SK-N-SH (cell line): ENCODE measurements at places on chromosomes 3 and 15. TPM values are rescaled to one million over a fixed set of nuclear protein-coding genes. Genes with fewer than 3 reads are reported as not detected.
A peak's percentile ranks its signal among the peaks of the same experiment; 100 is the strongest.

DNA sequence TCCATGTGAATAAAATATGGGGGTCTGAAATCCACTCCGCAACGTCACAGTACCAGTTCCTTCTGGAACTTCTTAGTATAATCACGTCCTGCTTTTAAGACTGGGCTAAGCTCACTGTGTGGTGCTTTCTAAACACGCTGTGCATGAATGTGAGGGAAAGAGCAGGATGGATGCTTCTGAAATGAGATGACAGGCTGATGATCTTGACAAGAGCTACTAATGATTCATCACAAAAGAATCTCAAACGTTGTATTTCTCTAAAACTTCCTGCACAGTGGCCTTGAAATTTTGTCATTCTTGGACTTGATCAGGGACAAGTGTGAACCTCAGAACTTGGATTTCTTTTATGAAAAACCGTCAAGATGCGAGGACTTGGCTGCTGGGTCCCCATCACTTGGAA lies 221.4 kb downstream of the CADPS start:
- no peak for DNase-seq
- H3K4me1 ChIP-seq = no peaks in the 10 kb centered on the region
- no peak overlapping the region for H3K27ac ChIP-seq
- no peaks in the 10 kb centered on the region for H3K36me3 ChIP-seq

DCLK3 gene
- not detected in 2 replicates for polyA plus RNA-seq

GRIP2 gene
- polyA plus RNA-seq = 0.15 and 0.26 TPM in 2 replicates

DNA sequence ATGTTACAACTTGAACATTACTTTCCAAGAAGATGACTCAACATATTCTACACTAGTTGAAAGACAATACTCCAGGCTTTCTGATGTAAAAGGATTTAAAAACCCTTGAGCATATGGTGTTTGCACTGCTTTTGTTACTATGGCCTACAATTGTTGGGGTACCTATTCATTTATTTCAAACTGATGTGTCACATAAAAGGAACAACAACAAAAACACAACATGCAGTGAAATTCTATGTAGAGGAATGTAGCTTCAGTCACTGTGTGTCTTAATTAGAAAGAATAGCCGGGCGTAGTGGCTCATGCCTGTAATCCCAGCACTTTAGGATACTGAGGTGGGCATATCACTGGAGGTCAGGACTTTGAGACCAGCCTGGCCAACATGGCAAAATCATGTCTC lies 1.6 kb downstream of the SPATA16 start:
- no peaks in the 10 kb centered on the region for H3K4me1 ChIP-seq
- H3K27me3 ChIP-seq = no peaks in the 10 kb centered on the region
- no peak for DNase-seq
- no peak overlapping the region for H3K4me3 ChIP-seq
- H3K36me3 ChIP-seq = no peaks in the 10 kb centered on the region

CHRD gene
- 0.57 and 0.95 TPM in 2 replicates for polyA plus RNA-seq

DNA sequence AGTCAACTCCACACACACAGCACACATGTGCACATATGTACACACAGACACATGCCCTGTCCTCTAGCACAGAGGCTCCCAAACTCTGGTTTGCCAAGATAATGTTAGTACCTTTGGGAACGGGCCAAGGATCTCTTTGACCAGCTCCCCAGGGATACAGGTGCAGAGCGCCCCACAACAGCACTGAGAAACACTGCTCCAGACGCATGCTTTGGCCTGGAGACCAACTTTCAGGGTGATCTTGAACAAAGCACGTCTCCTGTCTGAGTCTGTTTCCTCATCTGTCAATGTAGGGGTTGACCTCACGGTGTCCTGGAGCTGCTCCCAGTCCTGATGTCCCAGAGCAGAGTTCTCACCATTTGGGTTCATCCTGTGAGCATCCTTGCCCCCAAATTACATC lies 15.9 kb upstream of the SKOR1 start:
- H3K4me1 ChIP-seq = no peaks in the 10 kb centered on the region
- DNase-seq = no peak
- no peaks in the 10 kb centered on the region for H3K27me3 ChIP-seq
- H3K36me3 ChIP-seq = no peaks in the 10 kb centered on the region; the same call in 1 of the 2 replicates

DNA sequence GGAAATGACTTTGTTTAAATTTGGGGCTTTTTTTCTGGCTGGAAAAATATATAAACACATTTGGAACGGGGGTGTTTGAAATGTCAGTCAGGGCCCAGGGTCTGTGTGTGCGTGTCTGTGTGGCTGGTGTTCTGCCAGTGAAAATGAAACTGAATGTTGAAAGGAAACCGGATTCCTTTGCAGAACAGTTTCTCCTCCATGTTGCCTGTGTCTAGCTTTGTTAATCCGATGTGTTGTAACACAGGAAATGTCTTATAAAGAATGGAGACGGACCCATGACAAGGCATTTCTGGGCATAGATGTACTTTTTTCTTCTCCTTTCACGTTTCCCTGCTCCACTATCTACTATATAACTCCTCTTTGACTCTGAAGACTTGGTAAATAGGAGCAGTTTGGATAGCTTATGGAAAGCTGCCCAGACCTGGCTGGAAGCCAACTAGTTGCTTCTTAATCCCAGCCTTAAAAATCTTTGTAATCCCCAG lies 2.8 kb downstream of the SQOR start:
- no peaks in the 10 kb centered on the region for H3K36me3 ChIP-seq
- H3K4me3 ChIP-seq = no peak overlapping the region
- H3K27ac ChIP-seq = peak overlapping the region; percentile 31; the same call in 1 of the 2 replicates
- no peak for DNase-seq
- peaks cover 8% of the 10 kb centered on the region; the same call in 1 of the 2 replicates for H3K4me1 ChIP-seq

- no peak overlapping the region for H3K4me3 ChIP-seq
- H3K27me3 ChIP-seq = no peaks in the 10 kb centered on the region
- no peak overlapping the region for H3K27ac ChIP-seq
- H3K36me3 ChIP-seq = no peaks in the 10 kb centered on the region
These were observed 134.6 kb downstream of the SLCO3A1 start for GRCh38 chr15:91988071-91988470.

DNAJB8 gene
- not detected in 2 replicates for polyA plus RNA-seq

FAM3D gene
- not detected in 2 replicates for polyA plus RNA-seq

ECE2 gene
- 0.03 and 0.16 TPM in 2 replicates for polyA plus RNA-seq

KCNMB2 gene
- polyA plus RNA-seq = not detected in 2 replicates

DNA sequence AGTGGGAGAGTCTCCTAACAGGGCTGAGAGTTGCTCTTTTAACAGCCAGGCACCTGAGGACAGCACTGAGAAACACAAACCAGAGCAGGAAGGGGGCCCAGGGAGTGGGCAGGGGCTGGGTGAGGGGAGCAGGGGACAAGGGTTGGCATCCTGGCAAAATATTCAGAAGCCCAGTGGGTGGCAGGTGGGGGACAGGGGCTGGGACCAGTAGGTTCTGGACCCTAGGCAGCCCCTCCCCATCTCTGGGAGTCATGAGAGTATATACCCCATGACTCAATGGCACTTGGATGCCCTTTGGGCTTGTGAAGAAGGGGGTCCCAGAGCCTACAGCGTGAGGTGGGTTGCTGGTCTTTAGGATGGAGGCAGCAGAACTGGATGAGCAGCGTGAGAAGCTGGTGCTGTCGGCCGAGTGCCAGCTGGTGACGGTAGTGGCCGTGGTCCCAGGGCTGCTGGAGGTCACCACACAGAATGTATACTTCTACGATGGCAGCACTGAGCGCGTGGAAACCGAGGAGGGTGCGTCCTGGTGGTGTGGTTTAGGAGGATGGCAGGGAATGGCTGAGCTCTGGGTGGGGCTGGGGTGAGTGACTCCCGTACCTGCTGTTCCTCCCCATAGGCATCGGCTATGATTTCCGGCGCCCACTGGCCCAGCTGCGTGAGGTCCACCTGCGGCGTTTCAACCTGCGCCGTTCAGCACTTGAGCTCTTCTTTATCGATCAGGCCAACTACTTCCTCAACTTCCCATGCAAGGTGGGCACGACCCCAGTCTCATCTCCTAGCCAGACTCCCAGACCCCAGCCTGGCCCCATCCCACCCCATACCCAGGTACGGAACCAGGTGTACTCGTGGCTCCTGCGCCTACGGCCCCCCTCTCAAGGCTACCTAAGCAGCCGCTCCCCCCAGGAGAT lies 24.2 kb downstream of the NBEAL2 start:
- H3K27ac ChIP-seq = no peak overlapping the region
- no peak overlapping the region for H3K4me3 ChIP-seq
- H3K4me1 ChIP-seq = no peaks in the 10 kb centered on the region
- no peaks in the 10 kb centered on the region for H3K27me3 ChIP-seq
- no peaks in the 10 kb centered on the region for H3K36me3 ChIP-seq

DNA sequence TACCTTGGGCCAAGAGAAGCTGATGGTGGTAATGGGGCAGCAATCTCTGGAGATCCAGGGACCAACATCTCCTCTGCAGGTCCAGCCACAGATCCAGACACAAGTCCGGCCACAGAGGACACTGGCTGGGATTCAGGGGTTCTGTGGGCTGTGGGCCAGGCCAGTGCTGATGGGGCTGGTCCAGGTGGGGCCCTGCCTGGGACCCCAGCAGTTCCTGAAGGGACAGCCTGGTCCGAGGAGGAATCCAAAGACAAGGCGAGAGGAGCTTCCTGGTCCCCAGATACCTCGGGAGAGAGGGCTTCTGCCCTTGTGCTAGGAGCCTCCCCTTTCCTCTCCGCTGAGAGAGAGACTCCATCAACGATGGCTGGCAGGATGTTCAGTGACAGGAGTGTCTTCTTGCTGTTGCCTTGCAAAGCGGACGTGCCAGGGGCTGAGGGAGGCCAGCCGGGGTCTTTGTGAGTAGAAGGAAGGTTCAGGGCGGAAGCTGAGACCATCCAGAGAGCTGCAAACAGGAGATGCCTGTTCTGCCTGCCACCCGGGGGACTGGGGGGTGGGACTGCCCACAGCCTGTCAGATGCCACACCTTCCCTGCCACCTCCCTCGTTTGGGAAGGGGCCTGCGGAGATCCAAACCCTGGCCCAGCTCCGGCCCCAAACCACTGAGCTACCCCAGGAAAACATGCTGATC lies 24.5 kb upstream of the GOLGA6C start:
- no peak for DNase-seq
- H3K27me3 ChIP-seq = peaks cover 13% of the 10 kb centered on the region
- H3K4me3 ChIP-seq = no peak overlapping the region
- no peaks in the 10 kb centered on the region for H3K36me3 ChIP-seq
- H3K4me1 ChIP-seq = no peaks in the 10 kb centered on the region

GRCh38 chr15:82571722-82572222 lies 31.5 kb upstream of the RPS17 start:
- no peaks in the 10 kb centered on the region for H3K36me3 ChIP-seq
- no peaks in the 10 kb centered on the region for H3K27me3 ChIP-seq
- peak overlapping the region; percentile 56; the same call in 1 of the 2 replicates for H3K27ac ChIP-seq
- DNase-seq = peak; percentile 80
